ENCODE measurements at places on chromosomes 5 and 9.

- no peak for DNase-seq
These were observed 56.2 kb upstream of the MAMDC2 start for GRCh38 chr9:69987457-69987856.

DNA sequence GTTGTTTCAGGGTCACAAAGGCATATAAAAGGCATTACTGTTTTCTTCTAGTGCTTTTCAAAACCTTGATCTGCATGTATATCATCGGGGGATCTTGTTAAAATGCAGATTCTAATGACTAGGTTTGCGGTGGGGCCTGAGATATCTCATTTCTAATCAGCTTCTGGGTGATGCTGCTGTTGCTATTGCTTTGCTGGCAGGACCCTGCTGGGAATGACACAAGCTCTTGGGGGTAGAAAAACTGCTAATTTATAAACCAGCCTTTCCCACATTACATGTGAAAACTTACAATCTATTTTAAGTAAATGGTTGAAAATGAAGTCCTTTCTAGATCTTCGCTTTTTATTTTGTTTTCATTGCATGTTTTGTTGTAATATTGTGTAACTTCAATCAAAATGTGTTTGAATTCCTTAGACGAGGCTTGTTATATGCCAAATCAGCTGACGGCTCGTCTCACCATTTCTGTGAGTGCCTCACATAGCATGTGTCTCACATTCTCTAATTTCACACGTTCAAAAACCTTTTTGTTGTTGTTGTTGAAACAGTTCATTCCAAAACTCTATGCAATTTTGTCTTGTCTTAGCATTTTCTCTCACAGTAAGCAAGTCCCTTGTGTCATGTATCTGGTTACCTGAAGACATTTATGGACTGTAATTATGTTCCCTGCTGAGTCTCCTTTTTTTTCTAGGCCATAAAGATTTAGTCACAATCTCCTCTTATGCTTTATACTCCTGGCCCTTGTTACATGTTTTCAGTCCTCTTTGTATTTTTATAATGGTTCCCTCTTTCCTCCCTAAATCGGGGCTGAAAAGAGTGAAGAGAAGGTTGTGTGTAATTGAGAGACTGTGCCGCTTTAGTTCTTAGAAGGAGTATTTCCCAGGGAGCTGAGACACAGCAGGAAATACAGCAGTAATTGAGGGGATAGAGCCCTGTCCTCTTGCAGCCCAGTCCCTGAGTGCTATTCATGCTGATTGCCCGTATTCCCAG, 521.0 kb upstream of the SEMA6A start:
- DNase-seq: no peak

- no peak for DNase-seq
These were observed 502.7 kb upstream of the KLF4 start for GRCh38 chr9:107992271-107992670.

DNA sequence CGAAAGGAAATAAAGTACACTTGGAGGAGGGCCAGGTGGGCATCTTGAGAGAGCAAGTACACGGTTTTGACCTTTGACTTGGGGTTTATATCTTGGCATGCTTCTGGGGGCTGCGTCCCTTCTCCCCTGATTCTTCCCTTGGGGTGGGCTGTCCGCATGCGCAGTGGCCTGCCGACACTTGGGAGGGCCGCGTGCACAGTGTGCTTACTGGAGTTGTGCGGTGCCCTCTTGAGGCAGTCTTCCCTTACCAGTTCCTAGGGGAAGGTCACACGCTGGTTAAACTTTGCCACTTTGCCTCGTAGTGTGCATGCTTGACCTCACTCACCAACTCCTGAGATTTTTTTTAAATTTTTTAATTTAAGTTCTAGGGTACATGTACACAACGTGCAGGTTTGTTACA, 4.3 kb upstream of the CLPTM1L start:
- DNase-seq: no peak

DNA sequence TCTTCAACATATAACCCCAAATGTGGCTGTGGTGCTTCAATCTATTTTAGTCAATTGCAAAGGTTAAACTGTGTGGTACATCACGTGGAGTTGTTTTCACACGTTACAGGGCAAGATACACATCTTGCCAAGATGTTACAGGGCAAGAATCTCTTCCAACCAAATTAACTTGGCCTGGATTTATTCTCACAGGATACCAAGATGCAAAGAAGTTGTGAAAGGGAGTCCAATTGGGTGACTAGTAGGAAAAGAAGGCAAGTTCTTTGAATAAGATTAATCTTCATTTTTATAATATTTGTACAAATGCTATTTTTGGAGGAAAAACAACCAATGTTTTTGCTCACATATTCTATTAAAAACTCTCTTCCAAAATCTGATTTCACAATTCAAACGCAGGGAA, 4.8 kb upstream of the IFNA8 start:
- no peak for DNase-seq
